ENCODE measurements at places on chromosomes 3 and 15.

DNA sequence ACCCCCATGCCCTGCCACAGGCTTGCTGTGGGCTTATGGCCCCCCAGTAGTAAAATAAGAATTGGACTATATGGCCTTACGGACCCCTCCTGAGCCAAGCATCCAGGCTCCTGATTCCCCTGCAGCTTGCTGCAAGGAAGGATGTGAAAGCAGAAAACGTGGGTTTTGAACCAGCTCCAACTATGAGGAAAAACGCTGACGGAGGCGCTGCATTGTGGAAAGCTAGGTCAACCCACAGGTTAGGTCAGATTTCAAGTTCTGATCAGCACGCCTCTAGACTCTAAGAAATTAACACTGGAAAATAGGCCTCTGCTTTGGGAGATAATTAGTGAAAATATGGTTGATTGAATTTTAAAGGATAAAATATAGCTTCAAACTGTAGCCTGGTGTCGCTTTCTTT is 195.4 kb upstream of the HES1 start:
- no peak for DNase-seq

- DNase-seq = no peak
Measured at GRCh38 chr3:139608924-139609323, 68.8 kb downstream of the NMNAT3 start.

DNA sequence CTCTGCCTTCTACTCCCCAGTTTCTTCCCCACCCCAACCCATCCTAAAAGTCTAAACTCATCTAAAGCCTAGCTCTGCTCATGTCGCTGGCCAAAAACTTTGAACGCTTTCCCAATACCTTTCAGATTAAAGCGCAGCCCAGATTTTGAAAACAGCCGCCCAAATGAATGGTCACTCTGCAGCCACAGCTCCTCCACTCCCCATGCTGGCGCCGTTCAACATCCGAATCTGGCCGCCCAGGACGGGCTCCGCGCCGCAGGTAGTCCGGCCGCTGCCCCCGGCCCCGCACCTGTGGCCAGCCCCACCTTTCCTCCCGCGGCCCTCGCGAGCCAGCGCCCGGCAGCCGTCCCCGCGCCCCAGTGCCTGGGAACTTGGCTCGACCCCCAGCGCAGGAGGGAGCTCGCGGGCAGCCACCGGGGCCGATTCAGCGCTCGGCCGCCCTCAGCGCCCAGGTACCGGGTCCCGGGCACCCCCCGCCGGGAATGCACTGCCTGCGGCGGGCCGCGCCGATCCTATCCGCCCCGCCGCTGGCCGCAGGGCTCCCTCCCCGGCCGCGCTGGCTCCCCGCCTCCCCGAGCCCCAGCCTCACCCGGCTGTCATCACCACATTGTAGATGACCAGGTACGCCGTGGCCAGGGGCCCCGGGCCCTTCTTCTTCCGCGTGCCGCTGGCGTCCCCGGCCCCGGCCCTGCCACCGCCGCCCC is 417 bp downstream of the HACD2 start:
- DNase-seq = no peak

- no peak for DNase-seq
Measured at GRCh38 chr15:55281517-55282228, 7.9 kb downstream of the RAB27A start.

- no peak for DNase-seq
Measured at GRCh38 chr3:30904996-30905395, 10.5 kb upstream of the GADL1 start.

DNA sequence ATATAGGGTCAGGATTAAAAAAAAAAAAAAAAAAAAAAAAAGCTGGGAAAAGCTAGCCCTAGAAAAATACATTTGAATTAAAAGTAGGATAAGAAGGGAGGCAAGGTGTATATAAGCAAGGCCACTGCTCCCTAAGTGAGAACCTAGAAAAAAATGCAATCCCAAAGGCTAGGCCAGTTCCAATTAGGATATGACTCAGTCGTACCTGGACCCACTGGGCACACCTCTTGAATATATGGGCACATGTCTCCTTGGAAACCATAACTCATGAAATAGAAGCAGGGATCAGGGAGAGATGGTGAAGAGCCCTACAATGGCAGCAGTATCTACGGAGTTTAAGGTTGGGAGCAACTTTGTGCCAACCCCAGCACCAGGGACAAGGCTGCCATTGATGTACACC is 314.1 kb upstream of the IL12A start:
- no peak for DNase-seq

DNA sequence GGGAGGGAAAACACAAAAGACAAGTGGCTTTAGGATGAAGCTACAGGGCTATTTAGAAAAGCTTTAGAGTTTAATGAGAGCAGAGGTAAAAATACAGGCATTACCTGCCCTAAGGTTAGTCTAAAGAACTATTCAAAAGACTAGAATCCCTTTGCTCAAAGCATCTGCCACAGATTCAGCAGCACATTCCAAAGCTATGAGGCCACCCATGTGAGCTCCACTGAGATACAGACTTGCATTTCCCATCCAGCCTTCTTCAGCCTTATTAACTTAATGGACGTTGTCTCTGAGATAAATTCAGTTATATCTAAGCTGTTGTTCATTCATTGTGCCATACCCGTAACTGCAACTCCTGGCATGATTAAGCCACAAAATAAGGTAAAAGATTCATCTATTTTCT is 25.4 kb downstream of the CXCR6 start:
- no peak for DNase-seq

DNA sequence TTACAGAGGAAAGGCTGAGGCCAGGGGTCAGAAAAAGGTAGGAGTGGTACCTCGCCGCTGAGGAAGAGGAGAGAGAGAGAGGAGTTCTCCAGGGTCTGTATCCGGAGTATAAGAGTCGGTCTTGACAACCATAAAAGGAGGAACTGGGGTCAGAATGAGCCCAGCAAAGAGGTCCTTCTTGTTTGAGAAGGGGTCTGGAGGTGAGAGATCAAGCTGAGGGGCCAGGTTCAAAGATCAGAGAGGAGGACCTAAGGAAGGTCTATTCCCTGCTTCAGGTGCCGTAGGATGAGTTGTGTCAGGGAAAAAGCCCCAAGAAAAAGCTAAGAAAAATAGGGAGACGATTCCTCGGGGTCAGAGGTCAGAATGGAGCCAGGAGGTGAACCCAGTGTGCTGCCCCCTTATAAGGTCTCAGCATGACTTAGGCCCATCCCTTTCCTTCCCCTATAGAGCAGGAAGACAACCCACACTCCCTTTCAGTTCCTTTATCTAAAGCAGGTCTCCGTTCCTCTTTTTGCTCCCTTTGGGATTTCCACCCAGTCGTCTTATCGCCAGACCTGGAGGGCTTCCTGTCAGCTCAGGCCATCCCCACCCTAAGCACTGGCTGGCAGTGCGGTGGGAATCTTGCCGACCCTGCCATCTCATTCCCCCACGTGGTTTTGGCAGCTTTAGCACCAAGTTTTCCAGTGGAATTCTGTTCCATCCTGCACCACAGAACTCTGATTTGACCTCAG is 651 bp downstream of the MTMR14 start:
- DNase-seq = no peak

DNA sequence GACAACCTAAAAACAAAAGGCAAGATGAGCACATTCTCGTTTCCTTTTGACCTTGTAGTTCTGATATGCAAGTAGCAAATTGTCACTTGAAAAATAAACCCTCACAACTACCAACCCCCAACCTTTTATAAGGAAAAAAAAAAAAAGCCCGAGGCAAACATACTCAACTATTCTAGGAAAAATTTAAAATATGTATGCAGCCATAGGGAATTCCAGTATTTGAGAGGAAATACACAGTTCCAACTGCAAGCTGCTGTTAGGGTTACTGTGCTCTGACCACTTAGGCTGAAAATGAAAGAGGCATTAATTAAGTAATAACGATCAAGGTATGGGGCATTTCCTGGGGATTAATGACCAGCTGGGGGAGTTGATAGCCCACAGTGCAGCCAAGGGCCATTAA is 281.9 kb upstream of the DPH6 start:
- DNase-seq = no peak

DNA sequence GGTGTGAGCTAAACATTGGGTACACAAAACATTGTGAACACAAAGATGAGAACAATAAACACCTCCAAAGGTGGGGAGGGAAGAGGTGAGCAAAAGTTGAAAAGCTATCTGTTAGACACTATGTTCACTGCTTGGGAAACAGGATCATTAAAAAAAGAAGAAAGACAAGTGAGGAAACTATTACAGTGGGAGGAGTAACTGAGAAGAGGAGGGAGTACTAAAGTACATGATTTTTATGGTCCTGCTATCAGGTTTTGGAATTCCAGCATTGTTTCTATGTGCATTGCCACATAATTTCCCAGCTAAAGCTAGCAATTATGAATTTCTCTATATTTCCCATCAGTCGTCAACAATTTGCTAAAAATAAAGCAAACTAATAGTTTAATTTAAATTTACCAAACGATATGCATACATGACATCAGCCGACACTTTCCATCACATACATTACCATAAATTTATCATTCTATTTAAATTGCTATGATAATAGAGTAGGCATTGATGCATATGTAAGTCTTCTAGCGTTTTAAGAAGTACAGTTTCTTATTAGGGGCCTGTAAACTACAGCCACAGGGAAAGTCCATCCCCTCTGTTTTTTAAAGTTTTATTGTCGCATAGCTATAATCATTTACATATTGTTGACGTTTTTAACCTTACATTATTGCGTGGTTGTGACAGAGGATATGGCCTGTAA is 221.8 kb downstream of the CHL1 start:
- no peak for DNase-seq

DNA sequence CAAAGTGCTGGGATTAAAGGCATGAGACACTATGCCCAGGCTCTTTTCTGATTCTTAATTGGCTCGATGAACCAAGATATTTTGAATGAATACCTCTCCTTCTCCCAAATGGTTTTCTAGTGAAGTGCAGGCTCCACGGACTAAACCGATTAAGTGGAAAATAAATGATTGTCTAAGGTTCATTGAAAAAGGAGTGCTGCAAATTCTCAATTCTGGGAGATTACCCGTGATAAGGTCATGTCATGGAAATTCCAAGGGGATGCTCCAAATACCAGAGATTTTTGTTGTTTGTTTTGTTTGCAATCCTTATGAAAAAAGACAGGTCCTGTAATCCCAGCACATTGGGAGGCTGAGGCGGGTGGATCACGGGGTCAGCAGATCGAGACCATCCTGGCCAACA is 406.9 kb upstream of the TBL1XR1 start:
- DNase-seq = no peak

- DNase-seq = no peak
Measured at GRCh38 chr15:68205558-68205944, 419 bp upstream of the CALML4 start.

- DNase-seq = no peak
Measured at GRCh38 chr15:58257776-58258325, 119.7 kb downstream of the AQP9 start.

- DNase-seq = no peak
Measured at GRCh38 chr15:22949074-22949547, 31.1 kb downstream of the CYFIP1 start.

DNA sequence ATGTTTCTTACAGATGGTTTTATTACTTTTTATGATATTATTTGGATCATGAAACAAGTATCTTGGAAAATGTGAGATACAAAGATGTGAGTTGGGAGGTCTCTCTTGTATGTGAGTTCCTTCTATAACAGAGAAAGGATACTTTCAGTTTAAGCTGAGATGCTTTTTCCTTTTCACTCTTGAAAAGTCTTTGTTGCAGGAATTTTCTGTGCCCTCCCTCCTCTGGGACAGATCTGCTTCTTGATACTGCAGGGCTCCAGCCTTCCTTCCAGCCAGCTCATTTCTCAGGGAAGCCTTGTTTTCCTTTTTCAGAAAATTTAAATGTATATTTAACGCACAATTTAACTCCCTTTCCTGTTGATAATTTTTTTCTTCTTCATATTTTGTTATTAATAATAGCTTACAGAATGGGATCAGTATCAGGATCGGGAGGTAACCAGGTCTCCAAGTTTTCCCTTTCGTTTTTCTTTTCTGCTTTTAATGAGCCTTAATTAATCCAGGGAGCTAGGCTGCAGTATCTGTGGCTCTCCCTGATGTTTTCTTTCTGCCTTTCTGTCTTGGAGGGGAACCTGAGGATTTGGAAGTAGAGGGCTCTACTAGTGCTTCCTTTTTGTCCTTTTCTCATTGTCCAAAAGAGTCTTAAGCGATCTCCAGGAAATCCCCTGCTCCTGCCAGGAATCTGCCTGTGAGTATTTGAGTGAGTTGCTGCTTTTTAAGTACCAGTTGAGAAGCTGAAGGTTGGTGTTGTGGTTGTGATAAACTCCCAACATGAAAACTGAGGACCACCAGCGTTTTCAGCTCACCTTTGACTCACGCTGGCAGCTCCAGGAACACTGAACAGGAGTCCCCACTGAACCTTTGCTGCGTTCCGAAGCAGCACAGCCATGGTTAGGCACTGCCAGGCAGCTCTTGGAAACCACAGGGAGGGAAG is 105.7 kb downstream of the IGF1R start:
- no peak for DNase-seq

- DNase-seq = no peak
Measured at GRCh38 chr3:5891711-5892110, 704.2 kb downstream of the EDEM1 start.

- no peak for DNase-seq
Measured at GRCh38 chr3:152942366-152942765, 107.4 kb downstream of the P2RY1 start.

- DNase-seq = no peak
Measured at GRCh38 chr3:42123824-42124658, 32.9 kb downstream of the TRAK1 start.

GRCh38 chr3:133054586-133054985 is 16.4 kb downstream of the TMEM108 start:
- DNase-seq = no peak

DNA sequence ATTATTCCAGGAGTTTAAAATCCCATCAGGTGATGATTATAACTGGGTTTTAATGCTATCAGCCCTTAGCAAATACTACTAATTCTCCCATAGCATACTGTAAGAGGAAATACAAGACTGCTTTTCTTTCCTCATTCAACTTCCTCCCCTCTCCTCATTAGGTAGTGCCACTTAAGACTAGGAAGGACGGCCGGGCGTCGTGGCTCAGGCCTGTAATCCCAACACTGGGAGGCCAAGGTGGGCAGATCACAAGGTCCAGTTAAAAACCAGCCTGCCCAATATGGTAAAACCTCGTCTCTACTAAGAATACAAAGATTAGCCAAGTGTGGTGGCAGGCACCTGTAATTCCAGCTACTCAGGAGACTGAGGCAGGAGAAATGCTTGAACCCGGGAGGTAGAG is 14.7 kb downstream of the NDUFAF1 start:
- DNase-seq = no peak

- no peak for DNase-seq
Measured at GRCh38 chr3:86629511-86629910, 361.4 kb downstream of the VGLL3 start.

GRCh38 chr3:191417457-191417729 is 43.6 kb upstream of the PYDC2 start:
- DNase-seq = no peak

GRCh38 chr15:31297575-31298456 is 28.8 kb upstream of the KLF13 start:
- no peak for DNase-seq

DNA sequence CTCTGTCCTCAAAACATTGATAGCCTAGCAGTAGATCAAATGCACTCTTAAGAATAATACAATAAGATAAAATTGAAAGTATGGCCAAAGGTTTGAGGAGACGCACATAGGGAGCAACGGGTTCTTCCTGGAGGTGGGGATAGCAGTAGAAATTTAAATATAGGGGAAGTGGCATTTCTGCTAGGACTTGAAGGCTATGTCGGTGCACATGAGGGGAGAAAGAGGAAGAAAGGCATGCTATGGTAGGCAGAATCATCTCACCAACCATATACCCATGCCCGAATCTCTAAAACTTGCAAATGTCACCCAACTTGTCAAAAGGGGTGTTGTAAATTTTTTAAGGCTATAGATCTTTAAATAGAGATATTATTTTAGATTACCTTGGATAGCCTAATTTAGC is 735.1 kb upstream of the LMCD1 start:
- DNase-seq = no peak

- no peak for DNase-seq
Measured at GRCh38 chr3:73503781-73504180, 121.0 kb downstream of the PDZRN3 start.
